ENCODE measurements at places on chromosomes 1 and 21. TPM values are rescaled to one million over a fixed set of nuclear protein-coding genes. Genes with fewer than 3 reads are reported as not detected.

Gene TMPRSS3
- total RNA-seq, result 113 TPM

Gene CRP
- not detected for total RNA-seq

- H3K36me3 ChIP-seq, result peaks cover 59% of the 10 kb centered on the region
- peak overlapping the region; percentile 55 for H3K27ac ChIP-seq
- H3K27me3 ChIP-seq, result no peaks in the 10 kb centered on the region
- H3K4me3 ChIP-seq, result no peak overlapping the region
Measured at GRCh38 chr1:93353286-93353685, 7.6 kb downstream of the DR1 start.

DNA sequence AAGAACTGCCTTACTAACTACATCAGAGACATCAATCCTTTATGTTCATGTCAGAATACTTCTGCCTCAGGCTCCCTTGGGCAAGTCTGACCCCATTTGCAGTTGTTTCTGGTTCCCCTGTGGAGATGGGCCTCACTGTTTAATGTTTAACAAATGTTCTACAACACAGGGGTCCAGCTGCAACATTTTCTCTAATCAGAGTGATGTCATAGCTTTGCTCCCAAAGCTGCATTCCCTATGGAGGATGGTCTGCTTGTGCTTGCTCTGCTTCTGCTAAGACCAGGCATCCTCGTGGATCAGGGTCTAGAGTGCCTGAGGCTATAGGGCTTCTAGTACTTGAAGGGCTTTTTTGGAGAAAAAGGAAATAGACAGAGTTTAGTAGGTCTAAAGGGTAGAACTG is 1071.2 kb downstream of the TTLL7 start:
- H3K36me3 ChIP-seq, result no peaks in the 10 kb centered on the region
- no peak for DNase-seq
- peaks cover under 1% of the 10 kb centered on the region for H3K27me3 ChIP-seq
- H3K27ac ChIP-seq, result no peak overlapping the region
- H3K4me3 ChIP-seq, result no peak overlapping the region
- H3K4me1 ChIP-seq, result no peaks in the 10 kb centered on the region

GRCh38 chr1:59511476-59512465 is 214.9 kb downstream of the FGGY start:
- H3K27ac ChIP-seq, result no peak overlapping the region
- no peaks in the 10 kb centered on the region for H3K36me3 ChIP-seq
- DNase-seq, result no peak
- H3K27me3 ChIP-seq, result no peaks in the 10 kb centered on the region
- no peak overlapping the region for H3K4me3 ChIP-seq
- H3K4me1 ChIP-seq, result no peaks in the 10 kb centered on the region

Gene MYBPH
- not detected for total RNA-seq

Gene NBPF3
- 8.5 TPM for total RNA-seq

GRCh38 chr1:51378871-51379270 is 48.5 kb upstream of the TTC39A start:
- peaks cover 40% of the 10 kb centered on the region for H3K36me3 ChIP-seq
- H3K27me3 ChIP-seq, result no peaks in the 10 kb centered on the region
- no peak overlapping the region for H3K4me3 ChIP-seq
- no peaks in the 10 kb centered on the region for H3K4me1 ChIP-seq
- DNase-seq, result no peak

Gene NOC2L
- total RNA-seq, result 134 TPM

GRCh38 chr1:161214369-161214768 is 726 bp upstream of the FCER1G start:
- no peak overlapping the region for H3K27ac ChIP-seq
- H3K4me1 ChIP-seq, result peaks cover 43% of the 10 kb centered on the region
- no peak for DNase-seq
- H3K4me3 ChIP-seq, result no peak overlapping the region
- H3K36me3 ChIP-seq, result peaks cover 49% of the 10 kb centered on the region

Gene TRPM2
- 1.5 TPM for total RNA-seq

DNA sequence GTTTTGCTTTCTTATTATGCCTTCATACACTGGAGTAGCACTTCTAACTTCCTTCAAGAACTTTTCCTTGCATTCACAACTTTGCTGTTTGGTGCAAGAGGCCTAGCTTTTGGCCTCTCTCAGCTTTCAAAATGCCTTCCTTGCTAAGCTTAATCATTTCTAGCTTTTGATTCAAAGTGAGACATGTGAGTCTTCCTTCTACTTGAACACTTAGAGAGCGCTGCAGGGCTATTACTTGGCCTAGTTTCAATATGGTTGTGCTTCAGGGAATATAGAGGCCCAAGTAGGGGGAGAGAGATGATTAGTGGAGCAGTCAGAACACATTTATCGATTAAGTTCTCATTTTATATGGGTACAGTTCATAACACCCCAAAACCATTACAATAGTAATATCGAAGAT is 12.4 kb downstream of the ANGEL2 start:
- peaks cover 45% of the 10 kb centered on the region for H3K36me3 ChIP-seq
- no peaks in the 10 kb centered on the region for H3K27me3 ChIP-seq
- peak overlapping the region; percentile 74 for H3K27ac ChIP-seq
- DNase-seq, result peak; percentile 47

DNA sequence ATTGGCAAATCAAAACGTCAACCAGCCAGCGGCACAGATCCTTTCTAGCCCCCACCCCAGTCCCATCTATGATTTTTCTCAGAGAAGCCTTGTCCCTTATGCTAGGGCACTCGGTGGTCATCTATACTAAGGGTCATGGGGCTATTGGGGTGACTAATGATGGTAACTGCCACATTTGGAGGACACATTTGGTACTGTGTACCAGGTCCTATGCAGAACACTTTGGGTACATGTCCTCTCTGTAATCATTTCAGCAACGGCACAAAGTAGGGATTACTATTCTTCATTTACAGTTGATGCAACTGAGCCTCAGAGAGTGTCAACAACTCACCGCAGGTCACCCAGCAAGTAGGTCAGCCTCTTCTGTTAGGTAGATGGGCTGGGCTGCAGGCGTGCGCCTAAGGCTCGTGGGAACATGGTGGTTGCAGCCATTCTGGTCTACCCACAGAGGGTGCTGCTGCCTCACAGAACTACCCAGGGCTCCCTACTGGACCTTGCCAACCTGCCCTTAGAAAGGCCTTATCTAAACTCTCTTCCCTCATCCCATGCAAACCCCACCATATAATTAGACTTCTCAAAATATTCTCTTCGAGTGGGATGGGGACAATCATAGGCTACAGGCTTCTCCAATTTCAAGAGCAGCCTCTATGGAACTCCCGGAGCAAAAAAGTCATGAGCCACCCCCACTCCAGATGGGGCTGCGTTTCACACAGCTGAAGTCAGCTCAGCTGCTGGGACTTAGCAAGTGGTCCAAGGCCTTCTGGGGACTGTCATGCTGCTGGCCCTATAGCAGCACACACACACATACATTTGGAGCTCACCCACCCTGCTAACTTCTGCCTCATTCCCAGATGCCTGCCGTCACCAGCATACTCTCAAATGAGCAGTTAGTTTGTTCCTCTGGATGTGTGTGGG is 5.8 kb upstream of the SDHB start:
- H3K27me3 ChIP-seq, result peaks cover 3% of the 10 kb centered on the region
- no peak overlapping the region for H3K4me3 ChIP-seq
- no peaks in the 10 kb centered on the region for H3K4me1 ChIP-seq
- H3K36me3 ChIP-seq, result no peaks in the 10 kb centered on the region

DNA sequence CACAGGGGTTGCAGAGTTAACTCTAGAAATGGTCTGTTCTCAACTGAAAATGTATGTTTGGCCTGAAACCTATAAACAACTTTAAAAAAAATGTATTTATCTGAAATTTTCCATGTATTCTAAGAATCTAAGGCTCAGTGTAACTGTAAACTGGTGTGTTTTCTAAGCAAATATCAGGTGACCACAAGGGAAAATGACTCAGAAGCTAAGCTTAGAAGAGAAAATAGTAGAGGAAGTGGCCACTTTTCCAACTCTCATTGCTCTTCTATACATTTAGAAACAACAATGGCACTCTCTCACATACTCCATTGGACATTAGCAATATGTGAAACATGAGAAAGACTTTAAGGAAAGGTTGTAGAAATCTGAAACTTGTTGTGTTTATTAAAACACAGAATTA is 7.5 kb downstream of the TNFSF18 start:
- no peak overlapping the region for H3K4me3 ChIP-seq
- H3K27ac ChIP-seq, result no peak overlapping the region
- DNase-seq, result no peak
- H3K27me3 ChIP-seq, result peaks cover 2% of the 10 kb centered on the region
- no peaks in the 10 kb centered on the region for H3K36me3 ChIP-seq

DNA sequence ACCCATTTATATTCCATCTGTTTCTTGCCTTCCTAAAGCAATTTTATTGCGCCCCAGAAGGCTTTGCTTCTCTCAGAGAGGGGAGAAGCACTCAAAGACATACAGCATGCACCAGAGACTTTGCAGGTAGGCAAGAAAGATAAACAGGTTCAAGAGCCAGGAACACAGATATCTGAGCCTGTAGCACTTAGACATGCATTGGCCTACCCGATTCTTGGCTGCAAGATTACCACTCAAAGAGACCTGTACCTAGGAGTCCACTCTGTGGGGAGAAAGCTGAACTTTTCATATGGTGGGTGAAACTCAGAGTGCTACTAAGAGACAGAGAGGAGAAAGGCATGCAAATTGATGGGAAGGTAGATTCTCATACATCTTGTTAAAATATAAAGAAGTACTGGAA is 609.4 kb upstream of the PKN2 start:
- no peaks in the 10 kb centered on the region for H3K4me1 ChIP-seq
- no peak for DNase-seq
- H3K4me3 ChIP-seq, result no peak overlapping the region
